ENCODE measurements at places on chromosomes 4 and X.
A peak's percentile ranks its signal among the peaks of the same experiment; 100 is the strongest.

DNA sequence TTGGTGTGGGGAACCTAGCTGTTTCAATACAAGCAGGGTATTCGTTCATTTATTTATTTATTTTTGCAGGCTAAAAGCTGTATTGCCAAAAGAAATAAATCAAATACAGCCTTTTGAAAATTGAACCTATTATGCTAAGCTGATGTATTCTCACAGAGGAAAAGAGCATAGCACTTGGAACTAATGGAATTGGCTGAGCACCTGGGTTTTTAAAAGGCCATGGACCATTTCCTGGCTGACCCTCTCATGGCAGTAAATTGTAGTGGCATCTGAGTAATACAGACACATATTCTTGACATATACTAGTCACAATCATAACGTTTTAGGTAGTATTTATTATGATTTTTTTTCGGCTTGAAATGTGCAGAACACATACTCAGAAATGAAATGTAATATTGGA is 71.8 kb upstream of the ALG13 start:
- no peak for DNase-seq

- DNase-seq = no peak
Observed at GRCh38 chr4:154132406-154132805, 343.5 kb upstream of the SFRP2 start.

DNA sequence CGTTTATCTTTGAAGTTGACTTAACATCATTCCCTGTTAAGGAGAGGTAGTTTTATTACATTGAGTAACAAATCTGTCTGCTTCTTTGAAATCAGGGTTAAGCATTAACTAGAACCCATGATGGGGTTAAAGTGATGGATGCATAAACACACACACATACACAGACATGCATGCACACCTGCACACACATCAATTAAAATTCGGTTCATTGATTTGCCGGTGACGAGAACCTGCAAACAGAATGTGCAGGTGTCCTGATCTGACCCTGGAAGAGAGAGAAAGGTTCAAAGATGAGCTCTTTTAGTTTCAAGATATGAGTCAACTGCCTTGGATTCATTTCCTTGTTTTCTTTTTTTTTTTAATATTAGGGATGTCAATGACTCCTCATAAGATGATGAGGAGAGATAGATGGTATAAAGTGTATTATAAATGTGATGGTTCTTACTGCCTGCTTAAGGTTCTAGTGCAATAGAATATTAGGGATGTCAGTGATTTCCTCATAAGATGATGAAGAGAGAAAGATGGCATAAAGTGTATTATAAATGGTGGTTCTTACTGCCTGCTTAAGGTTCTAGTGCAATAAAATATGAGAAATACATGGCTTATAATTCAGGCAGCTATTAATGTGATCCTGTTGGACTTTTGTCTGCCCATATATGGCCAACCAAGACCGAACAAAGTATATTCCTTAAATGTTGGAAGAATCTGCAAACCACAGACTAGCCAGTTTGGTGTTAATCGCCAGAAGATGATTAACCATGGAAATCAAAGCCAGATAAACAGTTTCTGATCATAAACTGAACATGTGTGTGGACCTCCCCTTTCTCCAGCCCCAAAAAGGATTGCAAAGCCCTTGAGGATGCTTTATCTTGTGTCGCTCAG is 14.1 kb upstream of the CD99 start:
- no peak for DNase-seq

DNA sequence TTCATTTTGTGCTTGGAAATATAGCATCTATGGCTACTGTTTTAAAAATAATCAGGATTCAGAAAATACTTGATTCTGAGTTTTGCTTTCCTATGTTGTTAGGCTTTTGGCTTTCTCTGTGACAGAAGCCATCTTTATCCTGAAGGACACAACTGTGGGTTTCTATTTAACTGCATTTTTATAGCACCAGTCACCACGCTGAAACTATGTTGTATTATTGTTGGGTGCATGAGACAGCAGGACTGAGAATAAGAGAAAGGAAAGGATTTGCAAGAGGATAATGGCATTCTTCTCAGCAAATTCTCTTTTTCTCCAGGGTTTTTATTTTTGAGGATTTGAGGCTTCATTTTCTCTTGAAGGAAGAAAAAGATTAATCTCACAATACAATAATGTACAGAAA is 10.1 kb upstream of the NEUROG2 start:
- no peak for DNase-seq

- DNase-seq = no peak
Observed at GRCh38 chrX:13906093-13906492, 89.2 kb upstream of the GPM6B start.

- no peak for DNase-seq
Observed at GRCh38 chr4:166363198-166363597, 490.2 kb downstream of the TLL1 start.

GRCh38 chr4:99803566-99804101 is 13.0 kb upstream of the DAPP1 start:
- no peak for DNase-seq

- no peak for DNase-seq
Observed at GRCh38 chr4:107994894-107995293, 5.2 kb downstream of the HADH start.

- no peak for DNase-seq
Observed at GRCh38 chr4:142169216-142169615, 532.8 kb downstream of the IL15 start.

DNA sequence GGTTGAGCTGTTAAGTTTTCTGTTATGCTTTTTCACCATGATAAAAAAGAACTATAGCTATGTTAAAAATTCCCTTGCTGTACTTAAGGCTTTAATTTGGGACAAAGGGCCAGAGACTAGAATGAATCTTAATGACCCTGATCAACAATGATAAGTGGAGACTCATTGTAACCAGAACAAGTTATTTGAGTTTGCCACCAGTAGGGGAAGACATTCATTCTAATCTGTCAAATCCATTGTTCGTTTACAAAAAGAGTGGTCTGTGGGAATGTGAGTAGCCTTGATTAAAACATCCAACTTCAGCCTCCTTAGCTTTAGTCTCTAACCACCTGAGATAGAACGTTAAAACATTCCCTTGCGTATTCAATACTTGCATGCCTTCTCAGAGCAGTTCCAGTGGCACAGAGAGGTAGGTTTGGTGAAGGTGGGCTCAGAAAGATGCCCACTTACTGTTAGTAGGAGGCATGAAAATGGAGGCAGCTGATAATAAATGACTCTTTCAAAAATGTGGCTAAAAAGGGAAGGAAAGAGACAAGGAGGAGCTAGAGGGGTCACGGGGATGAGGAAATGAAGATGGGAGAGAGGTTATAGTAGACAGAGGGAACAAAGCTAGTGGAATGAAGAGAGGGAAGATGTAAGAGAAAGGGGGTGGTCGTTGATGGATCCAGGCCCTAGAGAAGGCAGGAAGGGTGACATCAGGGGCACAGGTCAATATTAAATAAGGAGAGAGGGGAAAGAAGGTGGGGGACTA is 66.2 kb downstream of the EGF start:
- DNase-seq = no peak

DNA sequence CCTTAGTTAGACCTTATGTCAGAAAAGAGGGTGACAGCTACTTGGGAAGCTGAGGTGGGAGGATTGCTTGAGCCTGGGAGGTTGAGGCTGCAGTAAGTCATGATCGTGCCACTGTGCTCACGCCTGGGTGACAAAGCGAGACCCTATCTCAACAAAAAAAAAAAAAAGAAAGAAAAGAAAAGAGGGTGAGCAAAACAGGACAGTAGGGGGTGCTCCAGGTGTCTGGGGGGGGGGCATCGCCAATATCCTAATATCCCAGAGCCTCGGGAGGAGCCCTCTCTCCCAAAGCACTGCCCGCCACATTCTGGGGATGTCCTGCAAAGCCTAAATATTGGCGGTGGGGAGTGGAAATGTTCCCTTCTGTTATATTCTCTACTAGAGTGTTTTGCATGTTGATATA is 120.9 kb upstream of the TBL1X start:
- no peak for DNase-seq

DNA sequence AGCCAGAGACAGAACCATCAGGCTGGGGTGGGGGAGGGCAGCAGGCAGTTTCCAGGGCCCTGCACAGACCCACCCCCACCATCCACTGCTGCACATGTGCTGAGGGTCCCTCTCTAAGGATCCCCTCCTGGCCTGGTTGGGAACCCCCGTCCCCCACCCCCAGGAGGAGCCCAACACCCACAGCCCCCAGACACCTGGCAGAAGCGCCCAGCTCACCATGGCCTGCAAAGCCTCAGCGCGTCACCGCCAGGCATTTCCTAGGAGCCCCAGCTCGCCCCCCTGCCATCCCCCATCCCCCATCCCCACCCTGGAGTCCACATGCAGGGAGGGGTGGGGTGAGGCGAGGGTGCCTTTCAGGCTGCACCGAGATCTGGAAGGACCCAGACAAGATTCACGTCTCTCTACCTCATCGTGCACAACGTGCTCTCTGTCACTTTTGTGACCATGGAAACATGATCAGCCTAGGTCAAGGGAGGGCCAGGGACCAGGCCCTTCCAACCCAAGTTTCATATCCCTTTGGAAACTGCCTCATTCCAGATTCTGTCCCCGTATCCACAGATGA is 9.3 kb downstream of the MXD4 start:
- no peak for DNase-seq

GRCh38 chr4:177380730-177381287 is 61.4 kb downstream of the AGA start:
- peak; percentile 28 for DNase-seq

- no peak for DNase-seq
Observed at GRCh38 chr4:27050731-27051130, 190.1 kb downstream of the STIM2 start.

GRCh38 chrX:153622661-153623309 is 23.8 kb upstream of the CCNQ start:
- DNase-seq = no peak

DNA sequence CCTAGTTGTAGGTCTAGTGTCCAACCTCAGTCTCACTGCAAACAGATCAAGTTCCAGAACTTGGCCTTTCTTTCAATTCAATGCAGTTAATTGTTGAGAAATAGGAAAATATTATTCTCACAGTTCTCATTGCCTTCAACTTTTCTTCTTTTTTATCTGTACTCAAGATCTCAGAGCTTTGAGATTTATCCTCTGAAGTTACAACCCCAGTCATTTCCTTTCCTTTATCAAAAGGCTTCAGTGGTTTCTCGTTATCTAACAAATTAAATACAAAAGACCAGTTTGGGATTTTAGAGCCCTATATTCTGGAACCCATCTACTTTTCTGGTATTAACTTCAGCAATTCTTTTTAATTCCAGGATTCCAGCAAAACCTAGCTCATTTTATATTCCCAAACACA is 130.2 kb downstream of the TMA16 start:
- no peak for DNase-seq

GRCh38 chrX:119240356-119240755 is 4.3 kb downstream of the PGRMC1 start:
- no peak for DNase-seq

DNA sequence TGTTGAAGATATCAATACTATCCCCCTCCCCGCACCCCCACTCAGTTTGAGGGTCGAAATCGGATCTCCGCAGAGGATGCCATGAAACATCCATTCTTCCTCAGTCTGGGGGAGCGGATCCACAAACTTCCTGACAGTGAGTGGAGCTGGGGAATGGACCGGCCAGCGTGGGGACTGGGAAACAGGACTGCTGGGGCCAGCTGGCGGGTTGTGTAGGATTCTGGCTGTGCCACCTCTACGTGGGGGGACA is 5.5 kb upstream of the USP11 start:
- no peak for DNase-seq

GRCh38 chr4:128163177-128164117 is 102.3 kb downstream of the LARP1B start:
- DNase-seq = peak; percentile 17

- no peak for DNase-seq
Observed at GRCh38 chrX:141732031-141732430, 33.5 kb upstream of the SPANXD start.

DNA sequence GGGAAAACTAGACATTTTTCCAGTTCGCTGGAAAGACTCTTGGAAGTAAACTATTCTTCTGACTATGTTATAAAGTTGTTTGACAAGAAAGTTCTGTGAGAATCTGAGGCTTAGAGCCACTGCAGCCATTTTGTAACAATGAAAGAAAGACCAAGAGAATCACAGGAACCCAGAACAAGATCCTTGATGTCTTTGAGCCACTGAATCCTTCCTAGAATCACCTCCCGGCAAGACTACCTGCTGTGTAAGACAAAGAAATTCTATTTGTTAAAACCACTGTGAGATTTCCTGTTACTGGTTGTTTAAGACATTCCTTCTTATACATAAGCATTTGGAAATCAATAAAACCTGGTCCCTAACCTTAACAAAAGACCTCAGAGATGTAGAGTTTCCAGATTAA is 175.7 kb upstream of the RASGEF1B start:
- DNase-seq = peak; percentile 81

DNA sequence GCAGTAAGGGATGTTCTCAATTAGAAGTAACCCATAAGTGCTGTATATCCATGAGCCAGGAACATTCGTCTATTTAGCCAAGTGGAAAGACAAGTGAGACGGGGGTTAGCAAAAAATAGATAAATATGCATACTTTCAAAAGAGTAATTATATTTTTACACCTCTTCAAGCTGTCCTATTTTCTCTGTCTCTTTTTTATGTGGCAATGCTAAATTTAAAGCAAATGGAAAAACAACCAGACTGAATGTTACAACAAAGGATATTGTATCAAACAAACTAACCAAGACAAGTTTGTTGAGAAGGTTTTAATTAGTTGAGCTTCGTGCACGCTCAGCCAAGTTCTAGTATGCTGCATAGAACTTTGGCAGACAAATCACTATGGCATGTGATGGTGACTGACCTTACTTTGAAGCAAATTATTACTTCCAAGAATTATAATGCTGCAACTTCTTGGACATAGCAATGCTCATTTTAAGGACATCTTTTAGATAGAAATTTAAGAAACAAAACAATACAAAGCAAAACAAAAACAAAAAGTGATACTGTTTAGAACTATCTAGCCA is 61.4 kb upstream of the TMEM150C start:
- DNase-seq = no peak

DNA sequence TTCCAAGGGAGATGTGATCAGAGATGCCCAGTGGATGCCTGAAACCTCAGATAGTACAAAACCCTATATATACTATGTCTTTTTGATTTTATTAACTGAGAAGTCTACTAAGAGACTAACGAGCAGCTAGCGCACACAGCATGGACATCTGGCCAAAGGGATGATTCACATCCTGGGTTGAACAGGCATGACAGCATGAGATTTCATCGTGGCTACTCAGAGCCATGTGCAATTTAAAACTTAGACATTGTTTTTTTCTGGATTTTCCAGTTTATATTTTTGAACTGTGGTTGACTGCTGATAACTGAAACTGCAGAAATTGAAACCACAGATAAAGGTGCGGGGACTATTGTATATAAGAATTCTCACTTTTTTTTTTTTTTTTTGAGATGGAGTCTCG is 2252.9 kb upstream of the AGA start:
- no peak for DNase-seq
